Epithelial cell of proximal tubule (primary cell): ENCODE measurements at places on chromosomes 2 and 18. TPM values are rescaled to one million over a fixed set of nuclear protein-coding genes. Genes with fewer than 3 reads are reported as not detected.

POLR1B gene
- total RNA-seq, result 9.7 and 26.3 TPM in 2 replicates

DNA sequence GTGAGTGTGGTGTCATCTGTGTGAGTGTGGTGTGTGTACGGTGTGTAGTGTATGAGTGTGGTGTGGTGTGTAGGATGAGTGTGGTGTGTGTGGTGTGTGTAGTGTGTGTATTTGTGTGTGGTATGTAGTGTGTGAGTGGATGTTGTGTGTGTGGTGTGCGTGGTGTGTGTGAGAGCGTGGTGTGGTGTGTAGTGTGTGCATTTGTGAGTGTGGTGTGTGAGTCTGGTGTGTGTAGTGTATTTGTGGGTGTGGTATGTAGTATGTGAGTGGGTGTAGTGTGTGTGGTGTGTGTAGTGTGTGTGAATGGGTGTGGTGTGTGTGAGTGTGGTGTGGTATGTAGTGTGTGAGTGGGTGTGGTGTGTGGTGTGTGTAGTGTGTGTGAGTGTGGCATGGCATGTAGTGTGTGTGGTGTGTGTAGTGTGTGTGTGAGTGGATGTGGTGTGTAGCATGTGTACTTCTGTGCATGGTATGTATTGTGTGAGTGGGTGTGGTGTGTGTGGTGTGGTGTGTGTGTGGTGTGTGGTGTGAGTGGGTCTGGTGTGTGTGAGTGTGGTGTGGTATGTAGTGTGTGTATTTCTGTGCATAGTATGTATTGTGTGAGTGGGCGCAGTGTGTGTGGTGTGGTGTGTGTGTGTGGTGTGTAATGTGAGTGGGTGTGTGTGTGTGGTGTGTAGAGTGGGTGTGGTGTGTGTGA is 227.8 kb downstream of the BCL2 start:
- DNase-seq, result no peak

DNA sequence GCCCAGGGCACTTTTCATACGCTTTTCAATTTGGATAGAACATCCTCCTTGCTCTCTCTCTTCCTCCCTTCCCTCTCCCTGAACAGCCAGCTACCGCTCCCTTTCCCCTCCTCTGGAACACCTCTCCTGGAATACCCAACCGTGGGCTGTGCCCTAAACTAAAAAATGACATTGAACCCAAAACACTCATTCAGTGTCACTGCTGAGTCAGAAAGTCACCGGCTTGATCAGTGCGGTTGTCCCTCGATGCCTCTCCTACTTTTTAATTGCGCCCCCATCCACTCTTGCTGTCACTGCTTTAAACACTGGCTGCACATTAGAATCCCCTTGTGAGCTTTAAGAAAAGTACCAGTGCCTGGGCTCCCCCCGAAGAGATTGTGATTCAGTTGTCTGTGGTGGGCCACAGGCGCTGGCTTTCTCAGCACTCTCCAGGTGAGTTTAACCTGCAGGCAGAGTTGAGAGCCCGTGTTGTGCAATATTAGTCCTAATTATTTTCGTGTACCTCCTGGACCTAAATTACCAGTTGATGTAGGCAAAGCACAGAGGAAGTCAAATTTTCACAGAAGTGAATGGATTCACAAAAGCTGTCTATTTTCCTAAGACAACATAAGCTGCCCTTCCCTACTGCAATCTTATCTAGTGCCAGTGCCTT is 302.0 kb downstream of the PRKCE start:
- no peak for DNase-seq

EMX1 gene
- total RNA-seq, result 1.0 and 8.2 TPM in 2 replicates

- DNase-seq, result no peak
These were observed 4.1 kb downstream of the SCYGR1 start for GRCh38 chr2:227383686-227384085.

DNA sequence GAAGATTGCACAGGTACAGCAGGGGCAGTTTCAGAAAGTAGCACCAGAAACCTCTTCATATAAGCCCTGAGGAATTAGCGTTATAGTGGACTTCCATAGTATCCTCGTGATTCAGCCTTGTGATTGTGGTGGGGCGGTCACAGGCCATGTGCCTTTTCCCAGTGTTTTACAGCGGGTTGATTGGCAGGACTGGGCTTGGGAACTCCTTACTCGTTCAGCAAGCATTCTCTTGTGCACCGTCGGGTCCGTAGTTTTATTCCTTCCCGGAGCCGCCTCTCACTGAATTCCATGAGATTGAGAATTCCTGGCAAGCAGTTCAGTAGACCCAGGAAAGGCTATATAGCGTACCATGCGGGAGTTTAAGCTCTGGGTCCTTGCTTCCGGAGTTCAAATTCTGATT is 5.2 kb downstream of the COPS8 start:
- no peak for DNase-seq

- DNase-seq, result no peak
These were observed 123.1 kb downstream of the RAB3GAP1 start for GRCh38 chr2:135175177-135175576.

DNA sequence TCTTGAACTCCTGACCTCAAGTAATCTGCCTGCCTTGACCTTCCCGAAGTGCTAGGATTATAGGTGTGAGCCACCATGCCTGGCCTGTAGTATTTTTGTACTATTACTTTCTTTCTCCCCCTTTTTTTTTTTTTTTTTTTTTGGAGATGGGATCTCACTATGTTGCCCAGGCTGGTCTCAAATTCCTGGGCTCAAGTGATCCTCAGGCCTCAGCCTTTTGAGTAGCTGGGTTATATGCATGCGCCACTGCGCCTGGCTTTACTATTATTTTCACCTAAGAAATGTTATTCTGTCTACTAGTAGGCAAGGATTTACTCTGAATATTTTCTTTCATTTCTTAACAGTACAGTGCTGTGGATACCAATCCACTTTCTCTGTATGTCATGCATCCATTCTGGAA is 17.4 kb upstream of the ADGRF3 start:
- no peak for DNase-seq

ST8SIA5 gene
- total RNA-seq, result not detected in 2 replicates

DNA sequence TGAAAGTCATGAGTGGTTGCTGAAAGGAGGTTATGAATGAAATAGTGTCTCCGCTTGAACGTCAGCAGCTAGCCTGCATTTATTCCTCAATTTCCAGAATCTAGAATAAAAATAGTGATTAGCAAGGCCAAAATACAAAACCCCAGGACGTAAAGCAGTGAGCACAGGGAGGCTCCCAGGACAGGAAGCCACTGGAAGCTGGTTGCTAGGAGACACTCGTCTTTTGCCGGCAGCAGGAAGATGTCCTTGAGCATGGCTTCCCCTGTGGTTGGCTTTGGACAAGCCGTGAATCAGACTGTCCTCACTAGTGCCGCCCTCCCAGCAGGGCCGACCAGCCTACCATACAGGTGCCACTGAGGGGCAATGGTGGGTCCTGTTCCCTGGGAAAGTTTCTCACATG is 374.4 kb downstream of the MTX2 start:
- no peak for DNase-seq

RFX8 gene
- not detected in 2 replicates for total RNA-seq
